ENCODE measurements at places on chromosomes 5 and 9. TPM values are rescaled to one million over a fixed set of nuclear protein-coding genes. Genes with fewer than 3 reads are reported as not detected.

DIRAS2 gene
- not detected for total RNA-seq

SPATA6L gene
- 2.3 TPM for total RNA-seq

TYRP1 gene
- not detected for total RNA-seq

ADAMTS19 gene
- 0.13 TPM for total RNA-seq

EDIL3 gene
- total RNA-seq: 1.4 TPM

DRD1 gene
- not detected for total RNA-seq

PSD2 gene
- total RNA-seq: not detected

RAB14 gene
- 14.8 TPM for total RNA-seq

CDHR2 gene
- not detected for total RNA-seq

KIF20A gene
- total RNA-seq: 61.7 TPM

FOXI1 gene
- not detected for total RNA-seq

BARHL1 gene
- total RNA-seq: not detected

CDKN2B gene
- not detected for total RNA-seq

GPRIN1 gene
- total RNA-seq: 10.1 TPM

SLC1A3 gene
- 23.9 TPM for total RNA-seq

CCT5 gene
- total RNA-seq: 961 TPM

PFN3 gene
- total RNA-seq: not detected

HMGCR gene
- total RNA-seq: 53.4 TPM

PIP5K1B gene
- total RNA-seq: not detected

BTNL8 gene
- 0.57 TPM for total RNA-seq

DND1 gene
- total RNA-seq: 1.2 TPM

BDP1 gene
- total RNA-seq: 23.7 TPM

SH3RF2 gene
- total RNA-seq: 0.58 TPM

FBP2 gene
- not detected for total RNA-seq

DEPDC1B gene
- total RNA-seq: 26.9 TPM

SAPCD2 gene
- total RNA-seq: 26.8 TPM

SMIM33 gene
- not detected for total RNA-seq

ANKRD34B gene
- not detected for total RNA-seq

PDE6A gene
- total RNA-seq: 0.11 TPM

PCDHB5 gene
- total RNA-seq: 12.4 TPM

FAM153A gene
- total RNA-seq: not detected

FOXD4L4 gene
- not detected for total RNA-seq
